ENCODE measurements at places on chromosomes 5 and 9.

- DNase-seq, result no peak
Measured at GRCh38 chr9:26331223-26331622, 561.4 kb downstream of the CAAP1 start.

- DNase-seq, result no peak
Measured at GRCh38 chr5:165161204-165161603, 1655.8 kb downstream of the MAT2B start.

- no peak for DNase-seq
Measured at GRCh38 chr9:118325757-118326156, 621.6 kb downstream of the TLR4 start.

- no peak for DNase-seq
Measured at GRCh38 chr5:11334404-11334803, 569.8 kb downstream of the CTNND2 start.

GRCh38 chr5:81825237-81825636 lies 74.3 kb upstream of the SSBP2 start:
- DNase-seq, result no peak

DNA sequence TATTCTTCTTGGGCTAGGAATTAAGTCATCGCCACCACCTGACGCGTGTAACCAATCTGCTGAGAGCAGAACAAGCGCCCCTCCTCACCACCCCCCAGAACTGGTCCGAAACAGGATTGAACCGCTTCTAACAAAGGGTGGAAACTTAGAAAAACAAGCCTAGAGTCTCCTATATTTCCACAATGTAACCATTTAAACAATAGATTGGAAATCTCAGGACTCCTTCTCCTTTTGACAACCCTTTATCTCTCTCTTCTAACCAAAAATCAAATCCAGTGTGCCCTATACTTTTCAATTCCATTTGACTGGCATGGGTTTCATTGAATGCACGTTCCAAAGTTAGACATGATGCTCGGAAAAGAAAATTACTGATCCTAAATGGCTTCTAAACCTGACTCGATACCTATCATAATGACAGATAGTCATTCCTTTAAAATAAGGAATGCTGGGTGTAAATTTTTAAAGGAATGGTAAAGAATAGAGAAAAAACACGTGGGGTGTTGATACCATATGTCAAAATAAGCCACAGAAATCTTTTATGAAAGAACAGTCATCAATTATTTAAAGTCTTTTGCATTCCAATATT lies 1.2 kb downstream of the ARRDC3 start:
- peak; percentile 73 for DNase-seq

- no peak for DNase-seq
Measured at GRCh38 chr9:24624481-24624880, 78.8 kb upstream of the IZUMO3 start.

DNA sequence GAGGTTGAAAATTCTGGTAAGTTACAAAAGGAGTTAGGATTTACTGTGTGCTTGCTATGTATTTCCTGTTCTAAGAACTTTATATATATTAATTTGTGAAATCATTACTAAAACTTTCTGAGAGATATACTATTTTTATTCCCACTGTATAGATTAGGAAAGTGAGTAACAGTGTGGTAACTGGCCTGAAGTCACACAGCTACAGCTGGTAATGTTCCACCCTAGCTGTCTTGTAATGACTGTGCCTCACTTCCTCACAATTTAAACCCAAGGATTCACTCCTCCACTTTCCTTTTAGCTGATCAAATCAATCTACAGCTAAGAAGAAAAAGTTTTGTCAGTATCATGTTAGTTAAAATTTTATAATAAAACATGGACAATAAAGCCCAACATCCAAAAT lies 278.8 kb downstream of the GAS1 start:
- DNase-seq, result no peak

- no peak for DNase-seq
Measured at GRCh38 chr5:97111616-97112015, 30.8 kb downstream of the LIX1 start.

- no peak for DNase-seq
Measured at GRCh38 chr5:142876817-142877216, 106.6 kb downstream of the ARHGAP26 start.

DNA sequence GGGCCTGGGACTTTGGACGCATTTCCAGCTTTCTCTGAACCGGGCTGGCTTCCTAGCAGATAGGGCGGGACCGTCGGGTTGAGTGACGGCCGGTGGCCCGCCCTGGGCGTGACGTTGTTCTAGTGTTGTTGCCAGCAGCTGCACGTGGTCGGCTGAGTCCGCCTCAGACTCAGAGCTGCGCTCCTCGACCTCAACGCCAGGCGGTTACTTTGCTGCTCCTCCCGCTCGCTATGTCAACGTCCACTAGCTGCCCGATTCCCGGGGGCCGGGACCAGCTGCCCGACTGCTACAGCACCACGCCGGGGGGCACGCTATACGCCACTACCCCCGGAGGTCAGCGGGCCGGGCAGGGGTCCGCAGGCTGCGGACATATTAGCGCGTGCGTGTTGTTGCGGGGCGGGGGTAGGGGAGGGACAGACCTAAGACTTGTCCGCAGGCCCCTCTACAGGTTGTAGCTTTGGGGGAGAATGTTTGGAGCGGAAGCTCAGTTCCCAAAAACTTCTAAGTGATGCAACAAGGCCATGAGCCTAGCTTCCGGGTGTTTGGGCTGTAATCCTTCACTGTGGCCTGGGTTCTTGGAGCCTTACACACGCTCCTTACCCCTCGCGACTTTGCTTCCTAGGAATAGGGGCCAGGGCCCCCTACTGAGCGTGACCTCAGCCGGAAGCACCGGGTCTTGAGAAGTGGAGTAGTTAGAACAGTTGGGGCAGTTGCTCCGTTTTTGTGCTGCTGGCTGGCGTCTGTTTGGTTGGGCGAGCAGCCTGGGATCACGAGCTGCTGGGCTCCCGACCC lies at the start of gene EIF4EBP3:
Gene EIF4EBP3, plus strand, starts transcription at position 155 of the 792 bp plus-strand sequence. Its CDS starts 76 bp downstream, at position 231.
- peak; percentile 82 for DNase-seq

DNA sequence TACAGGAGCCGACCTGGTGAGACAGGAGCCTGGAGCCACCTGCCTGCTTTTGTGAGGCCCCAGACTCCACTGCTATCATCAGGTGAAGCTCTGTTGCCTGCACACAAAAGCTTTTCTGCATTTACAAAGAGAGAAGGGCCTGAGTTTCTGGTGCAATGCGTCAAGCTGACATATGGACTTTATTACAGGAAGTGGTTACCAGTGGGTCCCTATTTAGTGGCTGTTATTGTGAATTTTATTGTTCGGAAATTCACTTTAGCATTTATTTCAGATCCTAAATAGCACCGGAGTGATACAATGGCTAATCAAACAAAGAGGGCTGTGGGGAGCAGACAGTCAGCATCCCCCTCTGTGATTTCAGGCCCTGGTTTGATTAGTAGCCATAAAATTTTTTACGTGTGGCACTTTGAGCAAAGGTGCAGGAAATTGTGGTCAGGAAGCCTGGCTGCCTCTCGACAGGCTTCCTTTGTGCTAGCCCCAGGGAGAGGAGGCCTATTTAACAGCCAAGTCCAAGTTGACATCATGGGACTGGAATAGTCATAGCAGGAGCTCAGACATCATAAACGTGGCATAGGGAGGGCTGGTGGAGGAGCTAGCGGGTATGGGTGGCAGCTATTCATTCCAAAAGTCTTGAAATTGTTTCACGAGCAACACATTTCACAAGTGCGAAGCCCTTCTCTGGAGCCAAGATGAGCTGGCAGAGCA lies 8.4 kb downstream of the TGFBI start:
- peak; percentile 43 for DNase-seq

DNA sequence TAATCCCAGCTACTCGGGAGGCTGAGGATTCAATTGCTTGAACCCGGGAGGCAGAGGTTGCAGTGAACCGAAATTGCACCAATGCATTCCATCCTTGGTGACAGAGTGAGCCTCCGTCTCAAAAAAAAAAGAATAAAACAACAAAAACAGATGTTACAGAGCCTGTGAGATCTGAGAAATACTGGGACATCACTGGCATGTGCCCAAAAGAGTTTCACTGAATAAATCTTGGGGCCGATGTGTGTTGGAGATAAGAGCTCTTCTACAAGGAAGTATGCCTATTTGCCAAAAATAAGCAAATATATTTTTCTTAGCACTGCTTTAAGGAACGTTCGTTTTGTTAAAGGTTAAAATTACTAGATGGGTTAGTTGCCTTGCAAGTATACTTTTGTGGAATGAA lies 55.1 kb downstream of the KIAA1958 start:
- DNase-seq, result no peak
